ENCODE measurements at places on chromosomes 4 and X.
A peak's percentile ranks its signal among the peaks of the same experiment; 100 is the strongest.

GRCh38 chr4:185693548-185694215, 118.3 kb downstream of the SORBS2 start:
- DNase-seq, result no peak

GRCh38 chr4:134276476-134276875, 74.9 kb upstream of the PABPC4L start:
- no peak for DNase-seq

DNA sequence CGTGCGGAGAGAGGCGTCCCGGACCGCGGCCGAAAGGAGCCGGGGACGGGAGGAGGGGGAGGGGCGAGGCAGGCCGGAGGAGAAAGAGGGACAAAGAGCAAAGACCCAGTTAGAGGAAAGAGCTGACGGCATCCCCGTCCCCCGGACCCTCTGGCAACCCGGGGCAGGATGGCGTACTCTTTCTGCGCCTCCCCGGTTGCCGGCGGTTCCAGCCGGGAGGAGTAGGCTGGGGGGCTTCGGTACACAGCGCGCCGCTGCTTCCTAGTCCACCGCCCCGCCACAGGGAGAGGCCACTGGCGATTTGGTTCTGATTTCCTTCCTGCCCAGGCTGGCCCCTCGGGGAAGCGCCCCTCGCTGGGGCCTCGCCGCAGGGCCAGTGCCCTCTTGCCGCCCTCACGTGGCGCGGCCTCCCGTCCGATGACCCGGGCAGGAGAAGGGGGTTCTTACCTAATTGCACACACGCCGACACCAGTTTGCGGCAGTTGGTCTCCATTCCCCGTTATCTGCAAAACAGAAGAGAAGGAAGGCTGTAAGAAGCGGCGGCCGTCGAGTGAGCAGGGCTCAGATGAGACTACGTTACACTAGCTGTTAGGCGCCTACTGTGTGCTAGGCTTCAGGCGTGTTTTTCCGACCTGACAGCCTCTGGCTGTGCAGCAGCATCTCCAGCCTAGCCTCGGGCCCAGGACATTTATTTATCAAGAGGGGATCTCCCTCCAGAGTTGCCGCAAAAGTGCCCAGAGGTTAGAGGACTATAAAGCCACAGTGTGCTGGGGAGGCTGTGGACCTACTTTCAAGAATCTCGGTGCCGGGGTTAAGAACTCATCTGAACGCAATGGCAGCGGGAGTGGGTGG, 9.9 kb upstream of the PITX2 start:
- no peak for DNase-seq

DNA sequence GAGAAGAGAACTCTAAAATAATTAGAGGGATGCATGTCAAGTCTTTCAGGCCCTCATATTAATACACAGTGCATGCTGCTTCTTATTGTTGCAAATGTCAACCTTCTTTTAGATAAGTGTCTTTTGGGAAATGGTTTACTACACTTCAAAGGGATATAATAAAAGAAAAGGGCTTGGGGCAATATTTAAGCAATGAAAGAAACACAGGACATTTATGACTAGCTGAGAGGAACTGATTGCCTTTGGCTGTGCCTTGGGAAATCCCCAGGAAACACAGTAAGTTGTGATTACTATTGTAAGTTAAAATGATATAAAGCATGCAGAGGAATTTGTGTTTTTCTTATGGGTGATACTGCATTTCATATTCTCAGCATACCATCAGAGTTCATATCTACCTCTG, 1036.2 kb upstream of the GRID2 start:
- no peak for DNase-seq

GRCh38 chr4:73098016-73098415, 28.5 kb upstream of the COX18 start:
- no peak for DNase-seq

- DNase-seq, result no peak
Measured at GRCh38 chr4:8664976-8665375, 72.4 kb downstream of the CPZ start.

- no peak for DNase-seq
Measured at GRCh38 chrX:63758011-63758410, 27.0 kb downstream of the ARHGEF9 start.

GRCh38 chr4:148076964-148077363, 345.1 kb downstream of the ARHGAP10 start:
- no peak for DNase-seq

GRCh38 chr4:140839888-140840790, 84.0 kb upstream of the TBC1D9 start:
- DNase-seq, result no peak

GRCh38 chrX:153875391-153876111, 10.4 kb downstream of the L1CAM start:
- DNase-seq, result no peak

GRCh38 chrX:153725039-153725831, 579 bp downstream of the ABCD1 start:
- DNase-seq, result no peak

GRCh38 chr4:139227729-139228404, 50.8 kb upstream of the ELF2 start:
- no peak for DNase-seq

GRCh38 chrX:77450996-77451395, 3.8 kb downstream of the FGF16 start:
- DNase-seq, result no peak

DNA sequence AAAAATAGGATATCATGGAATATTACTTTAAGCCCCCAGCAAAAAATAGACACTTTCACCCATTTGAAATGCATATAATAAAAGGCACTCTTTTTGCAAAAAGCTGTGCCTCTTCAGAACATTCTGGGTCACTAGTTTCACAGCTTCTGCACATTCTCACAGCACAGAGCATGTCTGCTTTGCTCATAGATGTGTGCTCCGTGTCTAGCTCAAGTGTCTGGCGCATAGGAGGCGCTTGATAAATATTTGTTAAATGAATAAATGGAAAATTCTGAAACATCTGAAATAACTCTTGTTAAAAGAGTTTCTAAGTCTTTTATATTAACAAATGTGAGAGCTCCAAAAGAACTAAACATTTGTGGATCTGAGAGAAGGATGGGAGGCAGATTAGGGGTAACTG, 275.2 kb downstream of the PTTG2 start:
- DNase-seq, result no peak

DNA sequence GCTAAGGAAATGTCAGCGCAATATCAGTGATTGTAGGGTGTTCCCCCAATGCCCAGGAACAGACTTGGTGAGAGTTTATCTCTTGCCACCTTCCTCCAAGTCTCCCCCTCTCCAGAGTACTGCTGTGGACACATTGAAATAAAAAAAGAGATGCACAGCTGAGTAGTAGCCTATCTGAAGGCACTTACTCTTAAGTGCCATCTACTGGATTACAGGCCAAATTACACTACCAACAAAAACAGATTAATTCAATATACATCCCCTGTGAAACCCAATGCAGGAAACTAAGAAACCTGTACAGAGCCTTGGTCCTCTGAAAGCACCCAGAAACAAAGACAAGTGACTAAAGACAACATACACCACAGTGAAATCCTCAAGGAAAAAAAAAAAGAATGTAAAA, 460.3 kb downstream of the ZIC3 start:
- DNase-seq, result no peak

DNA sequence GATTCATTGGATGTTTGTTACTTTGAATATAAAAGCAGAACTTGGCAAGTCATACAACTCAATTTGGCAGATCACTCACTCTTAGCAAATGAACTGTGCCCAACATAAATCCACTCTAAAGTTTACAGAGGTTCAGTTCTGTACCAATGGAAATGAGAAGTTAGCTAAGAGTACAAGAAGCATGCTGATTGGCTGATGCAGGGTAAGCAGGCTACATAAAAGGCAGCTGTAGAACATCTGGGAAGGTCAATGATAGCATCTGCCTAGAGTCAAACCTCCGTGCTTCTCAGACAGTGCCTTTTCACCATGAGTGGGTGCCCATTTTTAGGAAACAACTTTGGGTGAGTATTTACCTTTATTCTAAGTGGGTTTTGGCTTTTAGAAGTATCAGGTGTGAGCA, at the start of gene TDO2:
Gene TDO2, plus strand, starts transcription at position 244 of the 400 bp plus-strand sequence. Its CDS starts 63 bp downstream, at position 307.
- DNase-seq, result no peak

- DNase-seq, result no peak
Measured at GRCh38 chr4:85676850-85677590, 202.1 kb downstream of the ARHGAP24 start.

- no peak for DNase-seq
Measured at GRCh38 chrX:30196322-30196721, 19.0 kb upstream of the MAGEB2 start.

DNA sequence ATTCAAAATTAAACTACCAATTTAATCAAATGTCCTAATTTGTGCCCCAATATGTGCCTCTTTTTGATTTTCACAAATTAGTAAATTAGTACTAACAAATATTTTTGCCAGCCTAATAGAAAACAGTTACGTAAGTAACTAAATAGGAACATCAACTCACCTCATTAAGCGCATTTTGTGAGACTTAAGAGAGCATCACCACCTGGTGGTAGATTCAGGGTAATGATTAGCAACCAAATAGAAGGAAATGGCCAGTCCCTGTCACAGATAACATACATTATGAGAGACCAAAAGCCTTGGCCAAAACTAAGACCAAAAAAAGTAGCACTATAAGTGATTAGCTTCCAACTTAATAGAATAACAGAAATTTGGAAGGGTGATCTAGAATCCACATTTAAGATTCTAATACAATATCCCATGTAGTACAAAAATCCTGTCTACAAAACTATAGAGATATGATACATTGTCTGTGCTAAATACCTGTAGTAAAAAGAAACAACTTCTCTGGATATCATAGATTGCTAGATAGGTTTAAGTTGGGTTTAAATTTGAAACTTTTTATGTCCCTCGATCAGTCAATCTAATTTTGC, 46.7 kb downstream of the C4orf46 start:
- DNase-seq, result peak; percentile 1

DNA sequence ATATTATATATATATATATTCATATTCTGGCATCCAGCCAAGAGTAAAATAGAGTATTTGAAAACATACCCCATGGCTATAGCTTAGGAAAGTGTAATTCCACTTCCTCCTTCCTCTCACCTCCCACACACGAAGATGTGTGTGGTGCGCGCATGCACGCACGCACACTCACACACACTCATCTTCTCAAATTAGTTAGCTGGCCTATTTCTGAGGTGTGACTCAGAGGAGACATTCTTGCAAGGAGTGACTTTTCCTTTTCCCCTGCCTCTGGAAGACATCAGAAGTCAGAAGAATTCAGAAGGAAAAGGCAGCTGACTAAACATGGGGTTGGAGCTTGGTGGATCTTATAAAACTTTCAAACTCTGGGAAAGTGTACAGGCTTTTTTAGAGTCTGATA, 8.8 kb downstream of the ENPEP start:
- no peak for DNase-seq

- DNase-seq, result no peak
Measured at GRCh38 chr4:2254665-2255500, 7.0 kb downstream of the MXD4 start.

DNA sequence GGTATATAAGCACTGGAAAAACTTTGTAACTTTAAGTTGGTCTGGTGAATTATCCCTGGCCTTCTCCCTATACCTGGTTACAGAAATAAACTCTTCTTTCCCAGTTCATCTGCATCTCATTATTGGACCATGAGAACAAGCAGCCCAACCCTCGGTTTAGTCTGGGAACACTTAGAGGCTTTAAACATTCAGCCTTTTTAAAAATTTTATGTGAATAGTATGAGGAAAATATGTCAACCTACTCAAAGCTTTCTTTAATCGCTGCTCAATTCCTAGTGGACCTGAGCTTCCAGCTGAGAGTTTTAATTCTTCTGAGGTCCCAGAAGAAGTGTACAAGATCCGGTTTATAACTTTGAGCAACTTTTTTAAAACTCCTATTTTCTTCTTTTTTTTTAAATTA, 358.6 kb upstream of the NOCT start:
- no peak for DNase-seq

- DNase-seq, result no peak
Measured at GRCh38 chr4:3203971-3204431, 45.0 kb upstream of the MSANTD1 start.

GRCh38 chrX:38890326-38890725, 89.1 kb downstream of the MID1IP1 start:
- no peak for DNase-seq

DNA sequence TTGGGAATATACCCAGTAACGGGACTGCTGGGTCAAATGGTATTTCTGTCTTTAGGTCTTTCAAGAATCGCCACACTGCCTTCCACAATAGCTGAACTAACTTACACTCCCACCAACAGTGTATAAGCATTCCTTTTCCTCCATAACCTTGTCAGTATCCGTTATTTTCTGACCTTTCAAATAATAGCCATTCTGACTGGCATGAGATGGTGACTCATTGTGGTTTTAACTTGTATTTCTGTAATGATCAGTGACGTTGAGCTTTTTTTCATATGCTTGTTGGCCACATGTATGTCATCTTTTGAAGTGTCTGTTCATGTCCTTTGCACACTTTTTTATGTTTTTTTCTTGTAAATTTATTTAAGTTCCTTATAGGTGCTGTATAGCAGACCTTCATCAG, 81.2 kb downstream of the ADAM29 start:
- no peak for DNase-seq

DNA sequence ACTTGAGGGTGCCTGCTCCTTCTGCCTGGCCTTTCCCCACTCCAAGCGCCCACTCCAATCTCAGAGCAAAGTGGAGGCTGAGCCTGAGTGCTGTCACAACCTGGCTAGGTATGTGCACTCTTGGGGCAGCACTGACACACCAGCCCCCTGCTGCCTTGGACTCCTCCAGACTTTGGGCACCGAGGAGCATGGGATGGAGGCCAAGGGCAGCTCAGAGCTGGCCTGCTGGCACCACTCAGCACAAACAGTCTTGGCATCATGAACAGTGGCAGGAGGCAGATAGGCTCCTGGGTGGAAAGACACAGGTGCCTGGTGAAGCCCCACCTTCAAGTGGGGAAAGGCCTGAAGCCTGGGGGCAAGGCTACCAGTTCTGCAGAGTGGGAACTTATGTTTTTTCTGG, 91.8 kb downstream of the KCNIP4 start:
- DNase-seq, result no peak

GRCh38 chrX:120499301-120500072, 30.4 kb upstream of the LAMP2 start:
- no peak for DNase-seq

- DNase-seq, result no peak
Measured at GRCh38 chrX:40117715-40118285, 20.0 kb upstream of the BCOR start.

DNA sequence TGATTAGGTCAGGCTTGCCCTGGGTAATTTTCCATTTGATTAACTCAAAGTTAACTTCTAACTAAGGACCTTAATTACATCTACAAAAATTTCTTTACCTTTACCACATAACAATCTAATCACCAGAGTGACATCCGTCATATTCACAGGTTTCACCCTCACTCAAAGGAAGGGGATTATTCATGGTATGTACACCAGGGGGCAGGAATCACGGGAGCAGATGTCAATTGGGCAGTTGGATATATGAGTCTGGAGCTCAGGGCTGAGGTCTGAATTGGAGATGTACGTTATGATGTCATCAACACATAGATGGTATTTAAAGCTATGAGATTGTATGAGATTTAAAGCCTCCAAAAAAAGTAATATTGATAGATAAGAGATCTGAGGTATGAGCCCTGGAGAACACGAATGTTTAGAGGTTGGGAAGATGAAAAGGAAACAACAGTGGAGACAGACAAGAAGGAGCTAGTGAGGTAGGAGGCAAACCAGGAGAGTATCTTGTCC, 52.9 kb downstream of the PGRMC1 start:
- no peak for DNase-seq

Data from NCI-H446 treated with DMSO at 0.1 percent for 48 hours (cell line).